ENCODE measurements at places on chromosomes 4 and X.

- DNase-seq, result no peak
Measured at GRCh38 chr4:120080533-120080932, 13.9 kb upstream of the MAD2L1 start.

GRCh38 chrX:72169008-72169728 is 12.4 kb upstream of the PIN4 start:
- peak; percentile 6 for DNase-seq

GRCh38 chrX:103329991-103330390 is at the start of gene TCEAL7:
Gene TCEAL7, plus strand, starts transcription at chrX:103330239. Its CDS starts 1,165 bp downstream, at chrX:103331404.
- DNase-seq, result no peak

DNA sequence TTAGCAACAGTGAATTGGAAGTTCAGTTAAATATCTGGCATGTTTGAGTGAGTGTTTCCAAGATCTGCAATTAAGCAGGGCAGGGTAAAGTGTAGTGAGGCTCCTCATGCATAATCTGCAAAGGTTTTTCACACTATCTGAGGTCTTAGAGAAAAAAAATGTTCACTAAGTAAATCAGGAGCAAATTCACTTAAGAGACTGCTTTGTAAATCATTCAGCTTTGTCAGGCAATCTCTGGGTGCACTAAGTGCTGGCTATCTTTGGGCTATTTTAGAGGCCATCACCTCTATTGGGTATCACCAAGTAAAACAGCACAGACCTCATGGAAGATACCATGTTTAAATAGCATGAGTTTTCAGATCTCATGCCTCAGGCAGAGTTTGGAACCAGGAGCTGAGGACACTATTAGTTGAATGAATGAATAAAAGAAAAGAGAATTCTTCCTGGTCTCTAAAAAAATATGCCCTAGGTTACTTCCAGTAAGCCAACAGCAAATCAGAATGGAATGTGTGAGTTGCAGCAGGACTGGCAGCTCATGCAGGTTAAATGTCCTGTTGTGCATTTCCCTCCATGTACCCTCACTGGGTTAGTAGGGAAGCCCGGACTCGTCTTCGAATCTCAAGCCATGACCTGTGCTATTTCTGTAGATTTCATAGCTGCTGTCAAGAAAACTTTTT is 195.3 kb downstream of the KCNIP4 start:
- DNase-seq, result no peak

DNA sequence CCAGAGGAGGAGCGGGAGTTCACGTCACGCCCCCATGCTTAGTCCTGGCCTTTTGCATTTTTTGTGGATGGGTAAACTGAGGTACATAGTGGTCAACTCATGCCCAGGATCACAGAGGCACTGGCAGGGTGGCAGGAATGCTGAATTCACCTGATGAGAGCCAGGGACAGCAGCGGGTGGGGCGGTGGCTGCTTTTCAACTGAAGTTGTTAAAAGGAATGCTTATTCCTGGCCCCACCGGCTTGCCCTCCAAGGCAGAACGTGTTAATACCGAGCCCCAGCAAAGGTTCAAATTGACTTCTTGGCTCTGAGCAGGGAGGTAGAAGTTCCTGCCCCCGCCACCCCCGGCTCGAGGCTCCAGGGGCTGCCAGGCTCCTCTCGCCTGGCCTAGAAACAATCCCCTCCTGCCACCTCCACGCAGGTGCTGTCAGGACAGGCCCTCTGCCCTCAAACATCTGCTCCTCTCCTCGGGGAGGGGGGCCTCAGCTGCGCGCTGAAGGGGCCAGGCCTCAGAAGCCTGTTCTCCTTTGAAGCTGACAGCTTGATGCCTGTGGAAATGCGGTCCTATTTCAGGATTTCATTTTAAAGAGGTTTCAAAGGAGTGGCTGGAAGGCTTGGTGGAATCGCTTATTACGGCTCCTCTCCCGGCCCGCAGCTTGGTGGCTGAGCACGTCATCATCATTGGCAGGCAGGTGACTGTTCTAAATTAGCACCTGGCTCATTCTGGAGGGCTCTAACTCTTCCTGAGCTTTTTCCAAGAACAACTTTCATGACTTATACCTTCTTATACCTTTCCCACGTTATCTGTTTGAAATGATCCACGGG is 93.0 kb downstream of the PHKA2 start:
- DNase-seq, result no peak

DNA sequence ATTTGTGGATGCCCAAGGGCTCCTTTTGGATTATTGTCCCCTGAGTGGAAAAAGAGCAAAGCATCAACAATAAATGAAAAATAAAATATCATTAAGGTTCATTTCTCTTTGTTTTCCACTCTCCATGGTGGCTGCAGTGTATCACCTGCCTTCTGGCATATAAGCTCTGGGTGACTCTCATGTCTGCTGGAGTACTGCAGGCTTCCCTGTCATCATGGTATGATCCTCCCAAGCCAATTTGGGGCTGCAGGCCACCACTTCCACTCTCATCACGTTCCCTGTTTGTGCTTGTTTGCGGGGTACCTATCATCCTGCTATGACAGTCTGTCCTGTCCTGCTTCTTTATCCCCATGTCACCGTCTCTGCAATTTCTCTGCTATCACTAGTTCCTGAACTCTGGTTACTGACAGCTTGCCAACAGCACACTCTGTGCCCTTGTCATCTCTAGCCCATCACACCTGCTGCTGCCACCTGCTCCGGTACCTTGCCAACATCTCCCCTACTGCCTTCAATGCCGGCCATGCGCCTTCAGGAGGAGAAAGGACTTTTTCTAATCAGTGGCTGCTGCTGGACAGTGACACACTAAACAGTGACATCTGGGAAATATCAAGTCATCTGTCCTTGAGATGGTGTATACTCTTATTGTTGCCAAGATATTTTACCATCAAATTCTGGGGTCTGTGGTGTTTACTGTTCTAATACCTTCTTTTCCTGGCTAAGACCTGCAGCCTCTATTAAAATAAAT is 23.0 kb upstream of the FGF5 start:
- no peak for DNase-seq

DNA sequence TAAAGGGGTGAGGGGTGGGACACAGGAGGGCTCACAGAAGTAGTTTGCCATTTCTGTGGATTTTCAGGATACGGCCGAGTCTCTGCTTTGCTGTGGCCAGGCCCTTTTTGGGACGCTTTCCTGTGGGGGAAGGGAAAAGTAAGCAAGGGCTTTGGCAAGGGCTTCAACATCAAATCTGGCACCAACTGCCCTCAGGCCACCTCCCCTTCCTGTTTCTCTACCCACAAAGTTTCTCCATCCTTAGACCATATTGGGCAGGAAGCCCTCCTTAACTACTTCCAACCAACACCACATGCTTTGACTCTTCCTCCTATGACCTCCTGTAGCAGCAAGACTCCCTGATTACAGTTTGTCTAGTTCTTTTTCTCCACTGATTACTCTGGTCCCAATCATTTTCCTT is 105.1 kb downstream of the PHF8 start:
- no peak for DNase-seq

DNA sequence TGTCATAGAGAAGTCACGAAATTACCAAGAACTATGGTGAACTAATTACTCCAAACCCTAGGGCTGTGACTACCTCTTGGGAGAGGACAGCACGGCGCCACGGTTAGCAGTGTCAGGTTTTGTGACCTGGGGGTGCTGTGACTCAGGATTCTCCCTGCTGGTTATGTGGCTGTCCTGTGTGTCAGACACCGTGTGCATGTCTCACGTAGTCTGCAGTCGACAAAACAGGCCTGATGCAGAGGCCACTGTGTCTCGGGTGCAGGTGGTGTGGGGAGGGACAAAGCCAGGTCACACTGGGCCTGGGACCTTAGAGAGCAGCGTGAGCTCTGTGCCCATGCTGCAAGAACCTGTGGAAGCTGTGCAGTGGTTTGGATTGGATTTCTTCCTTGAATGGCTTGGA is 34.1 kb downstream of the TNIP2 start:
- DNase-seq, result no peak

- DNase-seq, result no peak
Measured at GRCh38 chr4:172698256-172698655, 470.4 kb upstream of the GALNT7 start.

DNA sequence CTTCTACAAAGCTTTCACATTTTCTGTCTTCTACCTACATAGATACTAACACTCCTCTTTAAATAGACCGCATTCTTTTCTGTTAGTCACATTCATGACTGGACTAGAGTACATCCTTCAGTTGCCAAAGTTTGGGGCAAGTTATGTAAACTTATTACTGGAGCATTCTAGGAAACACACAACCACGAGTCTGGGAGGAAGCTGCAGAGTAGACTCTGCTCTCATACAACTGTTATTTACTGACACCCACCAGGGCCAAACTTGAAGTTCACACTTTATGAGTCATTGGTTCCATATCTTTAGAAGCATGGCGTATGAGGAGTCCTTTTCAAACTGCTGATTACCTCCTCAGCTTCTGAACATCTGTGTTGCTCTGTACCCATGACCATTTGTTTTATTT is 87.0 kb downstream of the RNF150 start:
- DNase-seq, result no peak

GRCh38 chr4:139603576-139604410 is 47.8 kb upstream of the SETD7 start:
- DNase-seq, result no peak

- no peak for DNase-seq
Measured at GRCh38 chr4:159358226-159358625, 255.3 kb downstream of the RAPGEF2 start.

- DNase-seq, result no peak
Measured at GRCh38 chr4:153347117-153347516, 2.6 kb downstream of the MND1 start.

DNA sequence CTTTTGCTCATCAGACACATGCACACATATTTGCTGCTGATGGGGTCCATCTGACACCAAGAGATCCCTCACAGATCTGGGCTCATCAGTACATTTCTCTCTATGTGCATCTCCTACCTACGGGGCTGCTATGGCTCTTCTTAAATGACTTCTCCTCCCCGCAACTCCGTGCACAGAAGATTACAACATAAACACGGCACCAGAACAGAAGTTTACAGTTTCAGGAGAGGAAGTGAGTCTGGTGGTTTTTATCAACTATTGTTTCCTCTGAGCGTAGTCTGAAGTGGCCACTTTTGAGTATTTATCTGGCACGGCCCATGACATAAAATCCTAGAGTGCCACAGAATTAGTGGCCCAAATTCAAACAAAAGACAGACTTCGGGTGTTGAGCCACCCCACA is 263.8 kb downstream of the PRDM5 start:
- no peak for DNase-seq

DNA sequence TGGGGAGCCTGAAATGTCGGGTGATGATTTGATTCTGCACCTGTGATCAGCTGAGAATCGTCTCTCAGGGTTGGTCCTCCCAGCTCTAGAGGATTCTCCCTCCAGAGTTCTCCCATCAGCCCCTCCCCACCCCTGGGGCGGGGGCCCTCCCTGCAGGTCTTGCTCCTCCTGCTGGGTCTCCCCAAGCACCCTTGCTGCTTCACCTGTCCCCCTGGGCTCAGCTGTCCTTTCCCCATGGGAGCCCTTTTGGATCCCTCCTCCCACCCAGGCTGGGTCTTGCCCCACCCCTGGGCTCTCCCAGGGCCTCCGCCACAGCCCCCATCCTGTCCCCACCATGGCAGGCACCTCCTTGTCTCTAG is 22.2 kb downstream of the PSAPL1 start:
- no peak for DNase-seq

- DNase-seq, result no peak
Measured at GRCh38 chr4:166980419-166980818, 253.9 kb downstream of the SPOCK3 start.

GRCh38 chrX:13489454-13489853 is 79.9 kb upstream of the EGFL6 start:
- no peak for DNase-seq

- no peak for DNase-seq
Measured at GRCh38 chrX:136097871-136098805, 49.2 kb upstream of the FHL1 start.

- no peak for DNase-seq
Measured at GRCh38 chr4:81366779-81367178, 104.9 kb downstream of the RASGEF1B start.

DNA sequence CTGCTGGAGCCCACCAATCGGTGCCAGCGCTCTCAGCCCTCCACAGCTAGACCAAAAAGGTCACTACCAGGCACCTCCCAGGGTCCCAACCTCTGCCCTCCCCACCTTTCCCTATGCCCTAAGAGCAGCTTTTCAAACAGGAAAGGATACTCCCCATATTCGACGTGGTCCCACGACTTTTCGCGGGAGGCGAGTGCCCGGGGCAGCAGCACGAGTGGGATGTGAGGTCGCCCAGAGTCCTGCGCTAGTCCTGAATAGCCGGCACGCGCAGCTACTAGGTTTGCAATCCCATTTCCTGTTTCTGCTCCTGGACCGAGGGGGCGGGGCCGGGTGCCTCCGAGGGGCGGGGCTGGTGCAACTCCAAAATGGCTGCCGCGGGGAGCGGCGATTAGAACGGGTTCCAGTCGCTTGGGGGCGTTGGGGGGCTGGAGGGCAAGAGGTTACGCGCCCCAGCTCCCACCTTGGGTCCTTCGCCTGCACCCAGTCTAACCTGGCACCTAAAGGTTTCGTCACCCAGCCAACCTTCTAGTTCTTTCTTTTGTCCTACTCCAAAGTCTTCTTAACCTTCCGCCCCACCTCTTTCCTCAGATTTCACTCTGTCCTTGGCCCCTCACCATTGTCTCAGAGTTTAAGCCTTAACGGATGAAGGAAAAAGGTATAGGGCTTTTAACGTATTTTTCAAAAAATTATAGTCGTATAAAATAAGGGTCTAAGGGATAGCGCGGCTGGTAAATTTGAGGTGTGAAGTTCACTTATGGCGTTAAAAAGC is 85.0 kb upstream of the TENT5D start:
- no peak for DNase-seq

GRCh38 chr4:12555011-12555410 is 929.1 kb downstream of the RAB28 start:
- no peak for DNase-seq

DNA sequence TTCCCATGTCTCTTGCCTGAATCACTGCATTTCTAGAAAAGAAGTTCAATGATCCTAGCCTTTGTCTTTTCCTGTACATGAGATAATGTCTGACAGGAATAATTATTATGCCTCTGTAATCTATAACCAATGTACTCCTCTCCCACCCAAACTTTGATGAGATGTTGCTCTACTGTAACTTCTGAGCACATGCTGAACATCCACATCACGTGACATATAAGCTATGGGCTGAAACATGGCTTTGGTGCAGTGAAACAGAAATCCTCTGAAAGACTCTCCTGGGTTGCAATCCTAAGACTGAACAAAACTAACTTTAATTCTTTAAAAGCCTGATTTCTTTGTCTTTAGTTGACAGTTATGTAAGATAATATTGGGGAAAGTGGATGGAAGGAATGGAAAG is 1.5 kb upstream of the ADAD1 start:
- DNase-seq, result no peak

DNA sequence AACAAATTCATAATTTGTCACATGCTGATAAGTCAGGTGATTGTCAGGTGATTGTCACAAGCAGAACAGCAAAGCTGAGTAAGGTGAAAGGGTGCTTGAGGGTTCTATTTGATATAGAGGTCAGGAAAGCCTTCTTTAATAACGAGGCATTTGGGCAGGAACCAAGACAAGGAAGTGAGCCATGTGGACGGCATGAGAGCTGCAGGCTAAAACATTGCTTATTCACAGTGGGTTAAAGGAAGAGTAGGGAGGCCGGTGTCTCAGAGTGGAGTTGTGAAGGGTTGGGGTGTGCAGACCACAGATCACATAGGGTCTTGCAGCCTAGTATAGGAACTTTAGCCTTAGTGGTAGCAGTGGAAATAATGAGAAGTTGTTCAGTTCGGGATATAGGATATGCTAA is 31.3 kb upstream of the CYP2U1 start:
- no peak for DNase-seq
